Nucleus accumbens (tissue), 56 donors: ENCODE measurements at places on chromosomes 6 and 20.

- DNase-seq: no peak
These were observed 23.9 kb downstream of the EDN1 start for GRCh38 chr6:12313992-12314589.

GRCh38 chr6:70860045-70860444 lies 96.8 kb downstream of the B3GAT2 start:
- DNase-seq: no peak

- DNase-seq: no peak
These were observed 318.5 kb downstream of the C6orf118 start for GRCh38 chr6:164990901-164991300.

DNA sequence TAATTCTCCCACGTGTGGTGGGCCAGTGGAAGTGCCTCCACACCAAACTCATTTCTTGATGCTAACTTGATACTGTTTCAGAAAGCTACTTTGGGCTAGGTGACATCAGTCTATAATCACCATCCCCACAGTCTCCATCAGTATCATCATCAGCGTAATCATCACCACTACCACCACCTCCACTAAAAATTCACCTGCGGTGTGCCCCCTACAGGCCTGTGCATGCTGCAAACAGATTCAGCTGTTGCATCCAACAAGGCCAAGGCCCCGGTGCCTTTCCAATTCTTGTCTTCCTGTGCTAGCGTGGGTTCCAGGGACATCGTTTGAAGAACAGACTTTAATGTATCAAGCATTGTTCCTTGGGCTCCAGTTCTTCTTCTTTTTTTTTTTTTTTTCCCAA lies 201.3 kb upstream of the EXOC2 start:
- no peak for DNase-seq

DNA sequence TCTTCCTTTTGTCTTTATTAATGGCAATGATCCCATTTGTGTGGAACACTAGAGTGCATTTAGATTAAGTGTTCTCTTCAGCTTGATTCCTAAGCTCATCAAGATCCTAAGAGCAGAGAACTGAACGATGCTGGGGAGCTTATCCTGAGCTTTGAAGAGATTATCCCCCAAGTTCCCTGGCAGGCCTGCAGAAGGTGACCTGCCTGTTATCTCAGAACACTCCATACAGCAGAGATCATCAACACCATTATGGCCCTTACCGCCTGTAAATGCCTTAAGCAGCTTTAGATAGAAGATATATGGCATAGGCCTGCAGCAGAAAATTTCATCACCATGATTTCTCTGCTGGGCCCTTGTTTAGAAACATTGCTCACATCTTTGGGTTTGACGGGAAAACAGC lies 779.9 kb upstream of the MAP3K7 start:
- DNase-seq: no peak

GRCh38 chr20:24684421-24684871 lies 215.0 kb downstream of the SYNDIG1 start:
- no peak for DNase-seq

- DNase-seq: no peak
These were observed 15.9 kb upstream of the TENT5A start for GRCh38 chr6:81768150-81768942.

DNA sequence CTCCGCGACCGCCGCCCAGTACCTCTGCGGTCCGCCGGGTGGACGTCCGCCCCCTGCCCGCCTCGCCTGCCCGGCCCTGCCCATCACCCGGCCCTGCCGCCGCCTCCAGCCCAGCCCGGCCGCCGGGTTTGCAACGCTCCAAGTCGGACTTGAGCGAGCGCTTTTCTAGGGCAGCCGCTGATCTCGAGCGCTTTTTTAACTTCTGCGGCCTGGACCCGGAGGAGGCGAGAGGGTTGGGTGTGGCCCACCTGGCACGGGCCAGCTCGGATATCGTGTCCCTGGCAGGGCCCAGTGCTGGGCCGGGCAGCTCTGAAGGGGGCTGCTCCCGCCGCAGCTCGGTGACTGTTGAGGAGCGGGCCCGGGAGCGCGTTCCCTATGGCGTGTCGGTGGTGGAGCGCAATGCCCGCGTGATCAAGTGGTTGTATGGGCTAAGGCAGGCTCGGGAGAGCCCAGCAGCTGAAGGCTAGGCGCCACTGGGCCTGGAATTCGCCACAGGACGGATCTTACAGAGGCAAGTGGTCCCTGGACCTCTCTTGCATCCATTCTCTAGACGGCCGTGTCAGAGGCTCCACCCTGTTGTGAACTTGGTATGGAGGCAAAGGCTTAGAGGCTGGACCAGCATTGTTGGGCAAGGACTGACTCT lies 11.8 kb downstream of the FAM110A start:
- DNase-seq: no peak

DNA sequence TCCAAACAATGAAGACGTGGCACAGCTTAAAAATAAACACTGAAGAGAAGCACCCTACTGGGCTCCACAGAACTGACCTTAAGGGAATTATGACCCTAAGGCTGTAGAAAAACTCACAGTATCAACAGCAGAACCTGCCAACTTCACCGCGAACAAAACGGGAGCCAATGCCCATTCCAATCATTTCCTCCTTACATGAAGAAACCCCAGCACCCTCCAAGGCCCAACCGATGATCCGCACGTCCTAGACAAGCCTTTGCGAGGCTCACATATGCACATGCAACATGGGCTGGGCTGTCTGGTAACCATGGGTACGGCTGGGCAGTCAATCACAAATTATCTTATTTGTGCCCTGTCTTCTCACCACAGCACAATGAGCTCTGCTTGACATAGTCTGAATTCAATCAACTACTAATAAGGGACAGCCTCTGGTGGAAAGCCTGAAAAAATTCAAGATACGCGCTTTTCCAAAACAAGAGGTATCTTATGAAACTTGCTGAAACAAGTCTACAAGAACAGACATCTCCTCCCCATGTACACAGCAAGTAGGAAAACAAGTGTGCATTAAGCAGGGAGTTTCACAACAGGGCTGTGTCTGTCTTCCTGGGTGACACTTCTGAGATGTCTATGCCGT lies 1.7 kb downstream of the DIDO1 start:
- DNase-seq: no peak
